ENCODE measurements at places on chromosomes 12 and 14.

DNA sequence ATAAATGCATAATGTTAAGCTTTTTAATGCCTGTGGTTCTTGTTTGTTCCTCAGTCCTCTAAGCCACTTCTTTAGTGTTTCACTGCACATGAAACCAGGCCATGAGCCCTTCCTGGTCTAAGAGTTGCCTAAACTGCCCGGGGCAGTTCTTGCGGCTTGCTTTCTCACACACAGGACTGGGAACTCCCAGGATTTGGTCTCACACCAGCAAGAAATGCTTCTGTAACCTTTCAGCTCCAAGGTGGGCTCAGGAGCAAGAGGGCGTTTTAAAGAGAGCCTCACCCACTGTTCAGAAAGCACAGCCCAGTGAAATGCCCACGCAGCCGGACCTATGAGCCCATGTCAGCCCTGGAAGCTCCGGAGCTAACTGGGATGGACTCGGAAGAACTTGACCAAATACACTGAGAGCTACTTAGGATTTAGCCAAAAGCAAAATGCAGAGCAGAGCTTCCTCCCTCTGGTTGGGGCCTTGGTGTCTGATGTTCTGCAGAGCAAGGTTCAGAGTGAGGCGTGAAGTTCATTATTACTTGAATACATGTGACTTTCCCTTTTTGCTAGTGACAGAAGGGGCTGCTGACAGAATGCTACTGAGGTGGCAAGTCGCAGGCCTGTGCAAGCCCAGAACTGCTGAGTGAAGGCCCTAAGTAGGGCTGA lies 23.4 kb downstream of the SLC25A29 start:
- DNase-seq, result no peak

DNA sequence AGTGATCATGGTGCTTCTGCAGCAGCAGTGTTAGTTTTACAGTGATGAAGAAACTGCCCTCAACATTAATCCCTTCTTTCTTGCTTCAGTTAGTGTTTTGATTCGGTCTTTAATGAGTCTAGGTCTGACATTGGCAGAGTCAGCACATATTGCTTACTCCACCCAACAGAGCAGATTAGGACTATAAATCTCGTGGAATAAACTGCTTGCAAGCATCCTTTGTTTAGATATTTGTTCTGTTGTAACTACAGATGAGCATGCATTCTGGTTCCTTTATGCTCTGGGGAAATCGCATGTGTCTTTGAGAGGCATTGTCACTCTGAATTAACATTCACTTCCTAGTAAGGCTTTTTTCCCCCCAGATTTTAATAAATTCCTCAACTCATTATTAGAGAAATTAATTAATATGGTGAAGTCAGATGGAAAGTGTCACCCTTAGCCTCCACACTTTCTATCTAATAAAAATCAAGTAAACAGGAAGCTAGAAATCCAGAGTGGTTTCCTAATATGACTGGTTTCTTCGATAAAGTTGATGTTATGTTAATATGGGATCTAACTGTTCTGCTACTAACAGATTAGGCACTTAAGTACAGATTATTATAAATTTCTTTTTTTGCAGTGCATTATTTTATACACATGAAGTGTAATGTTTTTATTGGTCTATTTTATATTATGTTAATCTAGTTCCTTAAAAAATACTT lies 86.2 kb upstream of the SSTR1 start:
- no peak for DNase-seq

DNA sequence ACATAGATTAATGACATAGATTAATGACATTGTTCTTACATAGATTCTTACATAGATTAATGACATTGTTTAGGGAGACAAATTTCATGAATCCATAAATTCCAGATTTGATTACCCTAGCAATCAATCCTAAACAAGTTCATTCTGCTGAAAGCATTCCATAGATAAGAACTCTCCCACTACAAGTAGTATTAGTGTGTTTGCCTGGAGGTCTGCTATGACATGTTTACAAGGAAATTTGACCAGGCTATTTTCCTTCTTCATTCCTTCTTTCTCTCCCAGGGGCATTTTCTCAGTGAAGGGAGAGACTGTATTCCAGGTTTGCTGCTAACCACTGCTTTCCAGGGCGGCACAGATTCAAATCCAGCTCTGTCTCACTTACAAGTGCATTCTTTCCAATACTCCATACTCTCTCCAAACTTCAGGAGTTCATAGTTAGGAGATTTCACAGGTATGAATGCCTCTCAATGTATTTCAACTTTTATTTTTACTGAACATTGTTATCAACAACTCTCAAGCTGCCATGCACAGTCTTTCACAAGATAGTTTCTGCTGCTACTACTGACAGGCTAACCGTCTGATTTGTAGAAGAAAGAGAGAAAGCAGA lies 134.5 kb downstream of the SLC38A1 start:
- DNase-seq, result no peak

- no peak for DNase-seq
Observed at GRCh38 chr14:68808696-68809480, 16.0 kb upstream of the ZFP36L1 start.

DNA sequence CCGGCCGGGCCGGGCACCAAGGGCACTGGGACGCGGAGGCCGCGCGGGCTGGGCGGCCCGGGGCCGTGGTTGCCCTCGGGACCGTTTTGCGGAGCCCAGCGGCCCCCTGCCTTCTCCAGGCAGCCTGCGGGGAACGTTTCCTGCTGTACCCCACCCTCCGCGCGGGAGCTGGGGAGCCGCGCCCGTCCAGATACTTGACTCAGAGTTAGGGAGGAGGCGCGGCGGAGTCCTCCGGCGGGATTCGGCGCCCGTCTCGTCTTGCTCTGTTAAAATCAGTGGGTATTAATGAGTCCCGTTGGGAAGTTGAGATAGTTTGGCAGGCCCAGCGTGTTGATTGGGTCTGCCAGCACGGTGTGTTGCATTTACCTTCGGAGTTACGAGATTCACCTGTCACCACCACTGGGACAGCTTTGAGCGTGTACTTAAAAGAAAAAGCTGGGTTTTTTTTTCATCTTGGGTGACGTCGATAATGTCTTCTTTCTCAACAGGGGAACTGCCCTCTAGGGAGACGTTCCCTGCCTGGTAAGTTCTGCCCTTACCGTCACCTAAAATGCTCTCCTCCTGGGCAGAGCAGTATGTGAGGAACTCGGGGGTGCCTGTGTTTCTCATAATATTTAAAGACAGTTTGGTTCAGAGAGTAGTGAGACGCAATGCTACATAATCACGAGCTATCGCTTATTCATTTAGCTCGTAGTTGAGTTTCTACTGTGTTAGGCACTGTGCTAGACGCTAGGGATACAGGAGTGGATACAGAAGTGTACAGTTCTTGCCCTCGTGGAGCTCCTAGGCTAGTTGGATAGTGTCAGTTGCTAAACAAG lies 596 bp downstream of the DLST start:
- DNase-seq, result peak; percentile 39

GRCh38 chr14:75547552-75548250 lies 25.4 kb downstream of the BATF start:
- DNase-seq, result no peak

DNA sequence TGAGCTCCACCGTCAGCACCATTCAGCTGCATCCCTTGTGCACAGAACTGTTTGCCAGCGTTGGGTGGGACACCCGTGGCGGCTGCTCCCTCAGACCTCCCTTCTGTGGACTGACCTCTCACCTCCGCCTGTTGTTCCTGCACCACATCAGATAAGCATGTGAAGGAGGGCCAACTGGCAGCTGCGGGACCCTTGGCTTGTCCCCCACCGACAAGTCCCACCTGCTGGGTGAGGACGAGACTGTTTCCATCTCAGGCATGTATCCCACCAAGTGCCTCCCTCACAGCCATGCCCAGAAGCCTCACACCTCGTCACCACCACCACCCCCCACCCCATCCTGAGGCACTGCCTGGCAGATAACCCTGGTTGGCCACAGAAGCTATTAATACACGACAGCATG lies 18.6 kb upstream of the TEAD4 start:
- DNase-seq, result no peak

DNA sequence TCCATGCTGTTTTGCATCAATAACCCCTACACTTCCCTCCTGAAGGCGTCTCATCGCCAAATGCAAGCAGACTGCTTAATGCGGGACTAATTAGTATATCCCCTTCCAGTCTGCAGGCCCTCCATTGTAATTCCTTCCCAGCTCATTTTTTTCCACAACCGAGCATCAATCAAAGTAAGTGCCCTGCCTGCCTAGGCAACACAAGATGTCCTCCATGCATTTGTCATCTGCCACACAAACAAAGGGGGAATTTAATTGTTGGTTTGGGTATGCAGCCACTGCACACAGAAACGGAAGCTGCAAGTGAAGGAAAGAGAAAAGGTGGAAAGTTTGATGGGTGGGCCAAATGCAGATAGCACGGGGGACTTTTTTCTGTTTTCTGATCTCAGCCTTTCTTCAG lies 168.0 kb downstream of the EGLN3 start:
- no peak for DNase-seq

GRCh38 chr12:124597041-124597440 lies 29.6 kb upstream of the NCOR2 start:
- DNase-seq, result no peak

- DNase-seq, result no peak
Observed at GRCh38 chr12:41795910-41796309, 348.8 kb downstream of the GXYLT1 start.

DNA sequence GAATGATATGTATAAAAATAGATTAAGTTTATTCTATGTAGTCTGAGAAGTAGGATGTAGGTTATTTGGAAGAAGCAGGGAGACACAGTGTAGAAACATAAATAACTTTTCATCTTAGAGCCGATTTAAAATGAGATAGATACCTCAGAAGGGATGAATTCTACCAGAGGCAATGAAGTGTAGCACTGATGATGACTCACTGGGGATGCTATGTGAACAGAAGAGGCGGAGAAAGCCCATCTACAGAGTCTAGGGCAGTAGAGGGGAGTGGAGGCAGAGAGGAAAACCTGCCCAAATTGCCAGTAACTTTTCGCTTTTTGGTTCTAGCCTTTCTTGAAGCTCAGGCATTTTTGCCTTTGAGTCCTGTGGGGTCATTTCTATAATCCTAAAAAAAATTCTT lies 451.8 kb downstream of the ATP23 start:
- no peak for DNase-seq

- DNase-seq, result peak; percentile 90
Observed at GRCh38 chr14:104094709-104095425, 9.4 kb downstream of the ASPG start.

DNA sequence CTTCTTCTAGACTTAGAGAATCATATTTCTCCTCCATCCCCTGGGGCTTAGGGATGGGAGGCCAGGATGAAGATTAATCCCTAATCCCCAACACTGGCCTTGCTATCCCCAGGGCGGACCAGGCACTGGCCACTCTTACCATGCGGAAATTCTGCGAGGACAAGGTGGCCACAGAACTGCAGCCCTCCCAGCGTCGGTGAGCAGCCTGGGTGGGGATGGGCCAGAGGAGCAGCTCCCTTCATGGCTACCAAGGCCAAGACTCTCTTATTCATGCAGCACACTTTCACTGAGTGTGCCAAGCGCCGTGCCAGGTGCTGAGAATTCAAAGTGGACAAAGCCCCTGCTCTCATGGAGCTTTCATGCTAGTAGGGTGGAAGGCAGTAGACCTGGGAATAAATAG lies 7.0 kb downstream of the TNS2 start:
- DNase-seq, result no peak

DNA sequence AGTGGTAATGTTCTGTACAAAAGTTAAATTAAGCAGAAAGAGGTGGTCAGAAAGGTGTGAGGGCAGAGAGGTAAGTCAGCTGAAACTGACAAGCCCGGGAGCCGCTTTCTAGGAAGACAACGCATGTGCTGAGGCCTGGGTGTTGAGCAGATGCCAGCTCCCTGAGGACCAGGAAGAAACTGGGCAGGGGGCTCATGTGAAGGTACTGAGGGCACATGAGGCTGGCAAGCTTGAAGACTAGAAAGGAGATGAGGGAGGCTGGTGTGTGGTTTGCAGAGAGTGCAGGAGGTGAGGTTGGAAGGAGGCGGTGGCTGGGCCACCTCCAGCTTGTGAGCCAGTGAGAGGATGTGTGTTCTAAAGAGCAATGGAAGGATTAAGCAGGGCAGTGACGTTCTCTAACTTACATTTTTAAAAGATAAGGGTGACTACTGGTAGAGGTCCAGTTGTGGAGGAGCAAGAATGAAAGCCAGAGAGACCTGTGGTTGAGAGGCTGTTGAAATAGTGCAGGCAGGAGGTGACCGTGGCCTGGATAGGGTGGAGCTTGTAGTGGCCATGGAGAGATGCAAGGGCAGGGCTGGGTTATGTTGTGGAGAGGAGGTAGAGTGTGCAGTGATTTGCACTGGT lies 29.1 kb downstream of the ZNF664 start:
- DNase-seq, result no peak

GRCh38 chr12:55253281-55253680 lies 8.9 kb downstream of the OR6C74 start:
- DNase-seq, result no peak

DNA sequence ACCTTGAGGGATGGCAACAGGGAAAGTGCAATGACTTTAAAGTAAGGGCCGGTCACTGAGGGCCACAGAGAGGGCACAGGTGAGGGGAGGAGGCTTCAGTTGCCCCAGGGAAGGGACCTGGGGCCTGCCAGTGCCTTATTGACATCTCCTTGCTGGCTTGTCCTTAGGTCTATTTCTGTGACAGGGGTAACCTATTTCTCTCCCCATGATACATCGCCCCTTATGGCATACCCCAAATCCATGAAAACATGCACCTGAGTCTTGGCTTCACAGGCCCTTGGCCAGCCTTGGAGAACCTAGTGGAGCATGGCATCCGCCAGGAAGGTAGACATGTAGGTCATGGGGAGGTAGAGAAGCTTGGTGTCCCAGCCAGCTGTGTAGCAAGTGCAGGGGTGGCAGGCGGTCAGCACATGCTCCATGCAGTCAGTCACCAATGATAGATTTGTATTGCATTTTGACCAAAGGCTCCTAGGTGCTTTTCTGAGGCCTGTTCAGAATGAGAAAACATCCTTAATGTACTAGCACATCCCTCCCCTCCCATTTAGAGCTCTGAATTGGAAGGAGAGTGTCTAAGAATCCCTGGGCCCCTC lies 23.6 kb upstream of the RDH16 start:
- DNase-seq, result no peak

DNA sequence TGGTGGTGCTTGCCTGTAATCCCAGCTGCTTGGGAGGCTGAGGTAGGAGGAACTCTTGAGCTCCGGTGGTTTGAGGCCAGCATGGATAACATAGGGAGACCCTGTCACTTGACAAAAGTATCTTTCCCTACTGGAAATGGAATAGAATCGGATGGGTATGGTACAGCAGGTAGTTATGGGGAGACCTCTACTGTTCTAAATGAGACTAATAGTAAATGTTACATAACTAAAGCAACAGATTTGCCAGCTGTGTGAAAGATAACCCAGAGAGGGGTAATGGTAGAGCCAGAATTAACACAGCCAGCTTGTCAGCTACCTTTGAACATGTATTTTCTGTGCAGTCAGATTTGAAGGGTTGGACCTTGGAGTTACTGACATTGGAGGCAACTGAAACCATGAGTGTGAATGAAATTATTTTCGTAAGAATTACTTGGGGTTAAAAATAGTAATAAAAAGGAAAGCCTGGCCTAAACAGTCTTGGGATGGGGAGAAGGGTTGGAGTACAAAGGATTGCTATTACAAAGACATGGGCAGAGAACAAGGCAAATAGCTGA lies 21.7 kb upstream of the NUP107 start:
- DNase-seq, result no peak

- no peak for DNase-seq
Observed at GRCh38 chr14:32426028-32426427, 96.9 kb downstream of the AKAP6 start.

- DNase-seq, result no peak
Observed at GRCh38 chr12:112149596-112149995, 24.2 kb downstream of the TRAFD1 start.

GRCh38 chr12:43208627-43209026 lies 343.4 kb downstream of the ADAMTS20 start:
- DNase-seq, result no peak

GRCh38 chr12:21301-22189 lies 45.0 kb upstream of the IQSEC3 start:
- no peak for DNase-seq

GRCh38 chr14:64953661-64954060 lies 11.1 kb upstream of the GPX2 start:
- no peak for DNase-seq
